ENCODE measurements at places on chromosomes 2 and 18.

DNA sequence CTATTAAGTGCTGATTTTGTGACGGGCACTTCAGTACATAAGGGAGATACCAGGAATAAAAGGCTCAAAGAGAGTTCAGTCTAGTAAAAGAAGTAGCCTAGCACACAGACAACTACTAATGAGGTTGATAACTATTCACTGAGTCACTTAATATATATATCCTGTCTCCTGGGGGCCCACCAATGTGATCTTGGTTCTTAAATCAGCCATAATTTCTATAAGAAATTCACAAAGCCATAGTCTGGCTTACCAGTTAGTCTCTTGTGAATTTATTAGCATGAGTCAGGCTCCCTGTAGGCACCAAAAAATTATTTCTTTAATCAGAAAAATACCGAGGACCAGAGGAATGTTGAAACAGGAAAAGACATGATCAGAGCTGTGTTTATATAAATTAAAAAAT, 10.4 kb downstream of the KCNE4 start:
- no peak for DNase-seq

GRCh38 chr2:99775585-99775984, 285.8 kb upstream of the REV1 start:
- DNase-seq: no peak

DNA sequence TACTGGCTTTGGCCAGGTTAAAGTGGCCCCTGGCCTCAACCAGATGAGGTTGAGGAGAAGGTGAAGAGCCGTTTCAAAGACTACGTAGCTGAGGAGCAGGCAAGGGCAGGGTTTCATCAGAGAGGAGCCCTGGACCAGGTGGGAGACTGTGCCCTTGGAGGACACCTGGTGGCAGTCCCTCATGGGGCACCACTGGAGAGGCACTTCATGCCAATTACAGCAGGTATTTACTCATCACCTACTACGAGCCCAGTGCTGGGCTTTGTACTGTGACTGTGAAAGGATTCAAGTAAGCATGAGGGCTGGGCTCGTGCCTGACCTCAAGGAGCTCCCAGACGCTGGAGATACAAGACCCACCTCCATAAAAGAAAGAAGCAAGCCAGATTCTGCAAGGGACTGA, 37.6 kb downstream of the SMAD7 start:
- peak; percentile 44 for DNase-seq

GRCh38 chr2:25173719-25174118, 5.3 kb upstream of the POMC start:
- no peak for DNase-seq

- no peak for DNase-seq
These were observed 133.9 kb upstream of the ARL4C start for GRCh38 chr2:234630801-234631261.

GRCh38 chr2:15711126-15711860, 119.6 kb downstream of the DDX1 start:
- DNase-seq: no peak

DNA sequence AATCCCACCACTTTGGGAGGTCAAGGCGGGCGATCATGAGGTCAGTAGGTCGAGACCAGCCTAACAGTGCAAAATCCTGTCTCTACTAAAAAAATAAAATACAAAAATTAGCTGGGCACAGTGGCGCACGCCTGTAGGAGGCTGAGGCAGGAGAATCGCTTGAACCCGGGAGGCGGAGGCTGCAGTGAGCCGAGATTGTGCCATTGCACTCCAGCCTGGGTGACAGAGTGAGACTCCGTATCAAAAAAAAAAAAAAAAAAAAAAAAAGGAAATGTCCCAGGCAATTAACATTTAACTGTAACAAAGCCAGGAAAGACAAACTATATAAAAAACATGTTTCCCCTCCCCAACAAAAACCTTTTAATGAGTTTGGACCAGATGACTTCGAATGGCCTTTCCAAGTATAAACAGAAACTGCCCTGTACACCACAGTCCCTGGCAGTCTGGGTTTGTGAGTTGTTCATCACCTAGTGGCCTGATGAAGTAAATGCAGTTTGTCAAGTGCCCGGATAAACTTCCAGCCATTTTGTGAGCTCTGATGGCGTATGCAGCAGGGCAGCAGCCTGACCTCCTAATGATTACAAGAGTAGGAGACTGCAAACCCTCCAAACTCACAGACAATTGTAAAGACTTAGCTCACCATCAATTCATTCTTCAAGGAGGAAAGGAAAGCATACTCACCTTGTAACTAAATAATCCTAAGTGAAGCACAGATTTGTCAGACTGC, 16.6 kb upstream of the PCBP1 start:
- DNase-seq: no peak

GRCh38 chr2:67036444-67036843, 360.7 kb upstream of the ETAA1 start:
- DNase-seq: no peak

- DNase-seq: no peak
These were observed 41.6 kb upstream of the ACYP2 start for GRCh38 chr2:54073796-54074195.

- DNase-seq: no peak
These were observed 21.6 kb downstream of the SESTD1 start for GRCh38 chr2:179243046-179243445.
